GM03348 (cell line): ENCODE measurements at places on chromosomes 3 and 15.
A peak's percentile ranks its signal among the peaks of the same experiment; 100 is the strongest.

DNA sequence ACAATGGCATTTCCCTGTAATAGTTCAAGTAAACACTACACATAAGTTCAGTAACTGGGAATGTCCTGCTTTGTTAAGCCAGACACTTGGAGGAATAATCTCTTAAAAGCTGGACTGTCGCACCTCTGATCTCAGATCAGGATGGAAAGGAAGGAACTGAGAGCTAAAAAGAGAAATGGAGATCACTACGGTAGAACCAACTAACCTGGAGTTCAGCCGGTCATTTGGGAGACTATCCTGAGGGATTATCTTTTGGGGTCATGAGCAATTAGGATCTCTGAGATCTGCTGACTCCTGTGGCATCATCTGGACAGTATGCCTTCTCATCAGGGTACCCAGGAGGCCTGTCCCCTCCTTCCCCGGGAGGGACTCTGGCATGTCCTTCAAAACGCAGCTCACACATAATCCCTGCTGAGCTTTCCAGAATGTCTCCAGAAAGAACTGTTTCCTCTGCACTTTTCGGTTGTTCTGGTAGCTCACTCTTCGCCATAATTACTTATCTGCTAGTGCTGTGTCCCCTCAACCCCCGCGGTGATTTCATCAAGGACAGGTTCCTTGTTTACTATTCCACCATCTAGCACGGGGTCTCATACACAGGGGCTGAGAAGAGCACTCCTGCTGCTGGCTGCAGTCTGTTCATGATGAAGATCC, 115.6 kb downstream of the SENP2 start:
- no peak for DNase-seq

GRCh38 chr3:52306978-52307377, 9.1 kb upstream of the DNAH1 start:
- DNase-seq: no peak

DNA sequence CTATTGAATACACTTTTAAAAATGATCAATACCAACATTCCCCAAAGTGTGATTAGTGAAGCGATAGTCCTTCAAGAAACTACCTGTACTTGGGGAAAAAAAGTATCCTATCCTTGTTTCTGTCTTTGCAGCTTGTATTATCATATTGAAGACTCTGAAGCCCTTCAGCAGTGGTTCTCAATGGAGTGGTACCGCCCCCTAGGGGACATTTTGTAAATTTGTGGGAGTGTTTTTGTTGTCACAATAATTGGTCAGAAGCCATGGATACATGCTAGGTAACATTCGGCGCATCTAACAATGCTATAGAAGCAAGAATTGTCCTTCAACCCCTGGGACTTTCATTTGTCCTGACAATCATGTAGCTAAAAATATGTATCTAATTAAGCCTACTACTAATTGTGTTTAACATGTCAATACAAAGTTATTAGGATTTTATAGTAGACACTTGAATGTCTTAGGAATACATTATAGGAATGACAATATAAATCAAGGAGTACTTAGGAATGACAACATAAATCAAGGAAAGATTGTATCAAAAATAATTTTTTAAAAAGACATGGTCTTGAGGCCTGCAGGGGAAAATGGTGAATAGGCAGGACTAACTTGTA, 53.7 kb downstream of the NMD3 start:
- peak; percentile 50 for DNase-seq

DNA sequence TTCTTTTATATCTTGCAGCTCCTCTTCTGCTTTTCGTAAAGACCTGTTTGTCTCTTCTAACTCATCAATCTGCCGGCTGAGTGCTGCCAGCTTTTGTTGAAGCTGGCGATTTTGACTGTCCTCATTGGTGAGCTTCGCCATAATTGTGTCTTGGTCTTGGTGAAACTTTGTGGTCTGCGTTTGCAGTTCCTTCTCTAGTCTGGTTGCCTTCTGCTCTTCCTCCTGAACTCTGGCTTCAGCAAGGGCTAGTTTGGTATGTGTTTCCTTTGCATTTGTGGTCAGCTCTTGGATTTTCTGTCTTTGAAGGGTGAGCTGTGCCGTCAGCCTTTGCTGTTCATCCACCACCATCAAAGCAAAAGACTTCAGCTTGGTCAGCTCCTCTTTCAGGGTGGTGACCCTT, 32.9 kb downstream of the CMSS1 start:
- DNase-seq: no peak

DNA sequence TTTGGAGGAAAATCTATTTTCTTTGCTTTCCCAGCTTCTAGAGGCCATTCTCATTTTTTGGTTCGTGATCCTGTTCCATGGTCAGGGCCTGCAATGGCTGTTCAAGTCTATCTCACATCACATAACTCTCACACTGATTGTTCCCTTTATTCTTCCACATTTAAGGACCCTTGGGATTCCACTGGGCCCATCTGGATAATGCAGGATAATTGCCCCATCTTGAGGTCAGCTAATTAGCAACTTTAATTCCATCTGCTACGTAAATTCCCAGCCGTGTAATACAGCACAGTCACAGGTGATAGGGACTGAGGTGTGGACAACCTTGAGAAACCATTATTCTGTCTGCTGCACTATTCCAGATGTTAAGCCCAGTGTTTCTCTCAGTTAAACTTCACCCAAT, 311.6 kb upstream of the CNTN4 start:
- no peak for DNase-seq

- DNase-seq: peak; percentile 47
These were observed 150.8 kb upstream of the KCNMB2 start for GRCh38 chr3:178385280-178385952.

DNA sequence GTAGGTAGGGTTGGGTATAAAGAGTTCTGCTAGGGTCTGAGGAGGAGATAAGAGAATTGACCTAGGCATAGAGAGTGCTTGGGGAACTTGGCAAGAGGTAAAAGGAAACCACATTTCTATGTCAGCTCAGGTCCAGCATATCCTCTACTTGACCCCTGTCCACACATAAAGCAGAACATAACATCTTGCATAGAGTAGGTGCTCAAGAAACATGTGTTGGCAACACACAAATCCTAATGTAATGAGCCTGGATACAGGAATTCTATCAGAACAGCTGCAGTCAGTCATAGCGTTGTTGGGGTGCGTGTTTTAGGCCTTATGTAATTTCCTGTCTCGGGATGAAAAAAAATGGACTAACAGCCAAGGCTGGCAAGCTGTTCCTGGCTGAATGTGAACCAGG, 35.0 kb upstream of the PLCL2 start:
- peak; percentile 40 for DNase-seq

- no peak for DNase-seq
These were observed 563.4 kb upstream of the TGFBR2 start for GRCh38 chr3:30042916-30043555.

GRCh38 chr15:77870195-77871065, 207.1 kb downstream of the TBC1D2B start:
- peak; percentile 87 for DNase-seq

DNA sequence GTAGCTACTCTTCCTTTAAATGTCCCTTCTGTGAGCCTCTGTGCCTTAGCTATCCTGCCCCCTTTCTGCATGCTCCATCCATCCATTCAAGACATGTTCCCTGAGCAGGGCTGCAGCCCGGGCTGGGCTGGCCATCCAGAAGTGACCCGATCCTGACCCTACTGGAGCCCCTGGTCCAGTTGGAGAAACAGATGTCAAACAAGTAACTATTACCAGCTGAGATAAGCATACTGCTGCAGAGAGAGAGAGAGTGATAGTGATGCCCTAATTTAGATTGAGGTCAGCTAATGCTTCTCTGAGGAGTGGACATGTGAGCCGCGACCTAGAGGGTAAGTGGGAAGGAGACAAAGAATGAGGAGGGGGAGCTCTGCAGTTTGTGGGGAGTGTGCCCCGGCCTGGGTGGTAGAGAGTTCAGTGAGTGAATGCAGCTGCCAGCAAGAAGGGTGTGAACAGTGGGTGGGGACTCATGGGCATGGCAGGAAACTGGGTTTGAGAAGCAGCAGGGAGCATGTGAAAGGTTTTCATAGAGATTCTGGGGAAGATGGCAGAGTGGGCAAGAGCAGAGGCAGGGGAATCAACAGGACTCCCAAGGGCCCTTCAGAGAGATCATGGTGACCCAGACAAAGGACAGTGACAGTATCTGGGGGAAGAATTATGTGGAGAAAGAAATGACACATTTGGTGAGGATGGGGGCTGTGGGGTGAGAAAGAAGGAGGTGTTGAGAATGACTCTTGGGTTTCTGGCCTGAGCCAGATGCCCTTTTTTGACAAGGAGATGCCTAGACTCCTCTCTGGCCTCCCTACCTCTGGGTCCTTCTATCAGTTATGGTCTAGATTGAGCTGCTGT, 44.9 kb downstream of the CHCHD6 start:
- DNase-seq: no peak

GRCh38 chr15:48798319-48798718, 12.6 kb downstream of the CEP152 start:
- no peak for DNase-seq

DNA sequence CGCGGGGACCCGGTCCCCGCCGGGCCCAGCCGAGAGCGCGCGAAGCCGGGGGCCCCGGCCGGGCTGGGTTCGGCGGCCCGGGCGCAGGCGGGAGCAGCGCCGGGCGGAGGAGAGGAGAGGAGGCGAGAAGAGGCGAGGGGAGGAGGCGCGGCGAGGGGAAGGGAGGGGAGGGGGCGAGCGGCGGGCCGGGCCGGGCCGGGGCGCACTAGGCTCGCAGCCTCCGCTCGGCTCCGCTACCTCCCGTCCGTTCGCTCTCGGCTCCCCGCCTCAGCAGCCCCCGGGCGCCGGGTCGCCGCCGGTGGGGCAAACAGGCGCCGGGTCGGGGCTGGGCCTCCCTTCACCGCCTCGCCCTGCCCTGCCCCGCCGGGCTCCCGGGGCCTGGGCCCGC, 351 bp downstream of the INSYN1 start:
- DNase-seq: peak; percentile 78

GRCh38 chr3:25471081-25471768, 43.2 kb downstream of the RARB start:
- DNase-seq: no peak

DNA sequence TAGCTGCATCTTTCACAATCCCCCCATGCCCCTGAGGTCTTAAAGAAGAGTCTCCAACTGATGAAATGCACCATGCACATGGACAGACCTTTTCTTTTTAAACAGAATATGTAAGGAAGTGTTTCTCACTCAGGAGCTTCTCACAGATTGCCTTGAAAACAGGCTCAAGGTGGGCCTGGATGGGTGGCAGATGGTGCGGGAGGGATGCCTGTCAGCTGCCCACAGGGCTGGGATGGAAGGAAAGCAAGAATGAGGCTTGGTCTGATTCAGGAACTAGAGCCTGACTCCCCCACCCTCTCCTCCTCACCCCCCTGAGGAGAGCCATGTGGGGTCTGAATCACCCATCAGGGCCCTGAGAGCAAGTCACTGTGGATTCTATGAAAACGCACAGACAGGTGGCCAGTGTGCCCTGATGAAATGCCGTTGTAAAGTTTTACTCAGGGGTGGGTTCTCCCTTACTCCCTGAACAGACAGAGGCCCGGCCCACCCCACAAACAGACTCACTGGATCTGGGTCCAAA, 67.2 kb downstream of the UMPS start:
- DNase-seq: no peak

DNA sequence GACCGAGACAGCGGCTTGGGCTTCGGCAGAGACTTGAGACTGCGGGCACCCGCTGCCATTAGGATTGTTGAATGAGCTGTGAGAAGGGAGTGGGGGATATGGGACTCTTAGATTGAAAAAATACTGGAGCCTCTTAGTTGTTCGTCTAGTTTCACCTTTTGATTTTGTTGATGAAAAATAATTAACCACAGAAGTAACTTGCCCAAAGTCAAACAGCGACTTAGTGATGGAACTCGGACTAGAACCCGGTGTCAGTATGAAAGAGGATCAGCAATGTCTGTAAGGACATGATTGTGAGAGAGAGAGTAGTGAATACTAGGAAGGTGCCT, 510 bp upstream of the GOLGB1 start:
- no peak for DNase-seq

GRCh38 chr15:53448232-53449015, 311.0 kb downstream of the WDR72 start:
- no peak for DNase-seq

DNA sequence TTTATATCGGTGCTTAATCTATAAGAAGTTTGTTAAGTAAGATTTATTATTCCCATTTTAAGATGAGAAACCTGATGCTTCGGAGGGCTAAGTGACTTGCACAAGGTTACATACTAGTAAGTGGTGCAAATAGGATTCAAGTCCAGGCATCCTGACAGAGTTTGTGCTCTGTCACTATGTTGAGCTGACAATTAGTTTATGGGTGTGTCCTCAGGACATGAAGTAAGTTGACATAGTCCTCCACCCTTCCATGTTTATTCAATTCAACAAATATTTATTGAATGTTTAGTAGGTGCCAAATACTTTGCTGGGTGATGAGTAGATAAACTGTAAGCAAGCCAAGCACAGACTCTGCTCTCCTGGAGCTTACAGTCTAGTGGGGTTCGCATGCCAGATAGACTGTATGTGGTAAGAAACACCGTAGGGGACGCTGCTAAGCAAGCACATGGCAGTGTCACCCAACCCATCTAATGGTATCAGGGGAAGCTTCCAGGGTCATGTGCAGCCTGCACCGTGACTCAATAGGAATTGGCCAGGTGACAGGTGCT, 342.7 kb upstream of the SATB1 start:
- DNase-seq: no peak

GRCh38 chr3:165770781-165771180, 66.4 kb downstream of the BCHE start:
- no peak for DNase-seq
